Activated CD8-positive, alpha-beta memory T cell treated with anti-CD3 and anti-CD28 coated beads, Interleukin-2, amount 10 ng/mL, durations not matched to agents 7 days and 5 days (primary cell): ENCODE measurements at places on chromosomes 3 and 15.
A peak's percentile ranks its signal among the peaks of the same experiment; 100 is the strongest.

DNA sequence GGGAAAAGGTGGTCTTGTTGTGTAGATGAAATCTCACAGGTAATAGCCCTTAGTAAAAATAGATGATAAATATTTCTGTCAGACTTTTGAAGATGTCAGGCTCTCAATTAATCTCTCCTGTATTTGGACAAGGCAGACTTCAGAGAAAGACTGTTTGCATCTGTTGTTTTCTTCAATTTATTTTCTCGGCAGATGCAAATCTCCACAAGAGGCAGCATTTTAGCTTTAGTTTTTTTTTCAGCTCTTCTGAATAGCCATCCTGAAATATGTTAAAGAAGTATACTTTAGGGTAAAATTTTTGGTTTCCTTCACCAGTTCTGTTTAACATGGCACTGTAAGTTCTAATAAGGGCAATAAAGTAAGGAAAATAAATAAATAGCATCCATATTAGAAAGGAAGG lies 685.1 kb downstream of the SI start:
- no peak for DNase-seq

GRCh38 chr3:160154033-160154432 lies 71.2 kb upstream of the C3orf80 start:
- no peak for DNase-seq

GRCh38 chr3:153443961-153444360 lies 281.9 kb downstream of the RAP2B start:
- DNase-seq = no peak

- no peak for DNase-seq
Observed at GRCh38 chr3:83928391-83928790, 1030.4 kb upstream of the CADM2 start.

DNA sequence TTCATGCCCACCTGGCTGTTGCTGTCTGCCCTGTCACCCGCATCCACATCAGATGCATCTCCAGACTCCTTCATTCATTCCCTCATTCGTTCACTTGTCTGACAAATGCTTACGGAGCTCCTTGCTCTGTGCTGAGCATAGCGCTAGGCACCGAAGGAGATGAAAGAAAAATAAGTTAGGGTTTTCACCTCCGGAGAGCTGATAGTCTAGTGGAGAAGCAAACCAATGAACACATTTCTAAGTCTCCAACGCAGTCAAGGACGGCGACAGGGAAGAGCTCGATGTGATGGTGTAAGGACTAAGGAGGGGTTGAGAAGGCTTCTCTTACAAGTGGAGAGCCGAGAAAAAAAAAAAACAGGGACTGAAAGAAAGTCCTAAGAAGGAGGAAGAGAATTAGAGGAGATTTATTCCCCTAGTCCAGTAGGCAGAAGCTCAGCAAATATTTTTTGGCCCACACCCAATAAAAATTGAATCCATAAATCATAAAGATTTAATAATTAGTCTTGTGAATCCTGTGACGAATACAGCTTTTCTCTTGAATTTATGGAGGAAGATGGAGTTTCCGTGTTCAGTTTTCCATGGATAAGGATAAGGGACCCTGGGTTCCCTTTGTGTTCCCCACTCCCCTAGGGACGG lies 127.2 kb upstream of the DLG1 start:
- DNase-seq = no peak

DNA sequence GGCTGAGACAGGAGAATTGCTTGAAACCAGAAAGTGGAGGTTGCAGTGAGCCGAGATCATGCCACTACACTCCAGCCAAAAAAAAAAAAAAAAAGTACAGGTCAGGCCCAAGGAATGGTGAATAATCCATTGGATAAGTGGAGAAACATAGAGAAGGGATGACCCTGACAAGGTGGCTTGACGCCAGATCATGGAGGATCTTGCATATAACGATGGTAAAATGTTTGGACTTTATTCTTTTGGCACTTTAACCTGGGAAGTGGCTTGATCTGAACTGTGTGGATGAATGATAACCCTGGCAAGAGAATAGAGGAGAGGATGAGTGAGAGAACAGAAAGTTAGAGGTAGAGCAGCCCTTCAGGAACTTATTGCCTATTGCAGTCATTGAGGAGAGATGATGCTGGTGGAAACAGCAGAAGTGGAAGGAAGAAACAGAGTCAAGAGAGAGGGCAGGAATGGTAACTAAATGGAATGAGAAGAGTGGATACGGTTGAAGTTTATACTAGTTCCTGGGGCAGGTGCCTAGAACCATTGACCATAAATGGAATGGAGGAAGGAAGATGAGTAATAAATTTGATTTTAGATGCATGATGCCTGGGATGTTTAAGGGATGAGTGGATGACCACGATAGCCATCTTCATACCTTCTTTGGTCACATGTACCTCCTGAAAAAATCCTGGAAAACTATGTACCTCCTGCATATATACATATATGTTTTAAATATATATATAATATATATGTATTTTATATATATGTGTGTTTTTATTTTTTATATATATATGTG lies 57.8 kb downstream of the BLM start:
- DNase-seq = no peak

DNA sequence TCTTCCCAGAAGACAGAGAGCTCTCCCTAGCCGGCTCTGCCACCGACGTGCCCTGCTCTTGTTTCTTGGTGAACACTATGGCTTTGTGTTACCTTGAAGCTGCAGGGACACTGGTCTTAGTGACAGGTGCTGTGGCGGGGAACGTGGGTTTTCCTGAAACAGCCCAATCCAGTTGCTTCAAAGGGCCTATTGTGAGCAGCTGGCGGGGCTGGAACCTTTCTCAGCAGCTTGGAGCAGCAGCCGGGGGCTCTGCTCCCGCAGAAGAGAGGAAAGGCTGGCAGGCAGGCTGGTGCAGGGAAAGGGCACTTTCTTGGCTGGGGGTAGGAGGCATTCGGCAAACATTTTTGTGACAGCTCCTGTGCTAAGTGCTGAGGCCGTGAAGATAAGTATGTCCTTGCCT lies 12.8 kb downstream of the MYZAP start:
- no peak for DNase-seq

DNA sequence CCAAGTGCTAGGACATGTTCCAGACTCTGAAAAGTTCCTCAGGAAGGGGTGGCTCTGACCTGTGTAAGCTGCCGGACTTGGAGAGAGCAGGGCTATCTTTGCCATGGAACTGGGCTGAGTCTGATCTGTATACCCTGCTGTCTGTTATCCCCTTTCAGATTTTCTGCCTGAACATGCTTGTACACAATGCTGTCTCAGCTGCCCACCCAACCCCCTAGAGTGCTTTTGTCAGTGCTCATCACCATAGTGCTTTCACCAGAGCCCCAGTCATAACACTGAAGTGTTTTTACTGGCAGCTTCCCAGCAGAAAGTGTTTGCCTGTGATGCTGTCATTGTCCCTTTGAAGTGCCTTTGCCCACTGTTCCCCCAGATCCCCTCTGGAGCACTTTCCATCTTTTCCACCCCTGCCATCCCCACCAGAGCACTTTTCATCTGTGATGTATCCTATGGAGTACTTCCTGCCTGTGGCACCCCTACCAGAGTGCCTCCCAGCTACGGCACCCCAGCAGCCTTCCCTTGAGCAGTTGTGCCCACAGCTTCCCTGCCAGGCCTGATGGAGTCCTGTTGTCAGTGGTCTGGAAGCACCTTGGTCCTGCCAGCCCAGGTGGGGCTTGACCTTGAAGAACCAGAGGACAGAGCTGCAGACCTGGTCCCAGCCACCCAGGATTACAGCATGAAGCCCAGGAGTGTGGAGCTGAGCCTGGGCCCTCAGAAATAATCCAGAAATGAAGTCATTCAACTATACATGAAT lies 397.7 kb downstream of the DIPK2A start:
- no peak for DNase-seq

- no peak for DNase-seq
Observed at GRCh38 chr3:108292905-108293328, 3.4 kb upstream of the HHLA2 start.

DNA sequence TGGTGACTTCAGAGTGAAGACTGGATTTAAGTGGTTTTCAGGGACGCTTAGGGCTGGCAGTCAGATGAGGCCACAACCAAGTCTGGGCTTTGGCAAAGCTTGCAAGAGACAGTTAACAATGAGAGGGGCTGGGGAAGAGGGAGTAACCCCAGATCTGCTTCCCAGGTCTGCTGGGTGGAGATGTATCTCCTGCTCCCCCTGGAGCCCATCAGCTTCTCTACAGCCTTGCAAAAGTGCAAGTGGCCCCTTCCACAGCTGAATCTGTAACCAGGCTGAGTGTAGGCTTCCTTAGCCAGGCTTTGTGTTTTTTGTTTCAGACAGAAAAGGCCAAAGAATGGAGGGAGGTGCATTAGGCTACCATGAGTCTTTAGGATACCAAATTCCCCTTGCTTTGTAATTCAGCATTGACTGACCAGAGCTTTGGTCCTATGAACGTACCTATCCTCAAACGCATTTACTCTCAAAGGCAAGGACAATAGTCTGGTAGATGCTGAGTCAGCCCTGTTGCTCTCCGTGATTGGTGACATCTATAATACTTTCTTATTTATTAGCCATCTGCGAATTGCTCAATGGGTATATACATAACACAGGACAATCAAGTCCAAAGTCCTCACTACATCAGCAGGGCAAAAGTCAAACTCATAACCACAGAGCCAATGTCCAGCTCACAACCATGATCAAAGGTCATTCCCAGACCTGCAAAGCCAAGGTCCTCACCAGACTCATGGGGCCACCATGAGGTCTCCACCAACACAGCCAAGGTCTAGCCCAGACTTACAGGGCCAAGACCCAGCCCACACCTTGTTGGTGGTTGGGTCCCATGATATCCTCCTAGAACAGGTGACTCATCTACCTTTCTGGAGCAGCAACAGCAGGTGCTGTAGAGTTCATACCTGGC lies 17.1 kb downstream of the CCDC13 start:
- DNase-seq = peak; percentile 44

GRCh38 chr15:89143503-89144162 lies 55.4 kb downstream of the ABHD2 start:
- no peak for DNase-seq

GRCh38 chr3:197017003-197017402 lies 12.6 kb downstream of the MELTF start:
- DNase-seq = no peak

DNA sequence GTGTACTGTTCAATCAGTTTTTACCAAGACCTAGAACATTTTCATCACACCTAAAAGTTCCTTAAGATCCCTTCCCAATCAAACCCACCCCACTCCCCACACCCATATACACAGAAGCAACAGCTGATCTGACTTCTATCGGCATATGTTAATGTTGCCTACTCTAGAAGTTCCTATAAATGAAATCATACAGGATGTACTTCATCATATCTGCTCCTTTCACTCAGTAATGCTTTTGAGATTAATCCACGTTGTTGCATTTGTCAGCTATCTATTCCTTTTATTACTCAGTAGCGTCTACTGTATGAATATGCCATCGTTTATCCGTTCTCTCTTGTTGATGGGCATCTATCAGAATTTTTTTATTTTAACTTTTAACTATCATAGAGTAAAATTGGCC lies 14.3 kb upstream of the FILIP1L start:
- no peak for DNase-seq

DNA sequence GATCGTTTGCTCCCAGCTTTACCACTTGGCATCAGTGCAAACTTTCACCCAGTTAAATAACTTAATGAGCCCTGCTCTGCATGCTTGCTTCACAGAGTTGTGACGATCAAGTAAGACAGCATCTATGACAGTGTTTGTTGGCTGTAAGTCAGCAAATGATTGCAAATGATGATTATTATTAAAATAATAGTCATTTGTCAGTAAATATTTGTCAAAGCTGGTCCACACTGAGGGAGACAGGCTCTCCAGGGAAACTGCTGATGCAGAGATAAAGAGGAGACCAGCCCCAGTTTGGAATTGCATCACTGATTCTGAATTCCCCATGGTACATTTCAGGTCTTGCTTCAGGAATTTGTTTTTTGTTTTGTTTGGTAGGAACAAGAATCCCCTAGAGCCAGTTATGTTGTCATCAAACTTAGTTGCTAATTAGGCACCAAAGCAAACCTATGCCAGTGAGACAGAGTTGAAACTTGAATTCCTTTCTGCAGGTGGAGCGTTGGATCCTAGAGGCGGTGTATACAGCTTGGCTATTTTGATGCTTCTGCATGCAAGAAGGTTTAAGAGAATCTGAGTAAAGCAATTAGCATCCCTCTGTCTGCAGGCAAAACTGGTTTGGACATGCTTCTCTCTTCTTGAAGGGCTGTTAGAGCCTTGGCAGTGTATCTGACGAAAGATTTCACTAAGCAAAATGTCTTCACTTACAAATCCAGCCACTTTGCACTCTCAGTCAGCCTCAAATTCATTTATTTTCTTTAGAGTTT lies 338.6 kb upstream of the TPRG1 start:
- no peak for DNase-seq

DNA sequence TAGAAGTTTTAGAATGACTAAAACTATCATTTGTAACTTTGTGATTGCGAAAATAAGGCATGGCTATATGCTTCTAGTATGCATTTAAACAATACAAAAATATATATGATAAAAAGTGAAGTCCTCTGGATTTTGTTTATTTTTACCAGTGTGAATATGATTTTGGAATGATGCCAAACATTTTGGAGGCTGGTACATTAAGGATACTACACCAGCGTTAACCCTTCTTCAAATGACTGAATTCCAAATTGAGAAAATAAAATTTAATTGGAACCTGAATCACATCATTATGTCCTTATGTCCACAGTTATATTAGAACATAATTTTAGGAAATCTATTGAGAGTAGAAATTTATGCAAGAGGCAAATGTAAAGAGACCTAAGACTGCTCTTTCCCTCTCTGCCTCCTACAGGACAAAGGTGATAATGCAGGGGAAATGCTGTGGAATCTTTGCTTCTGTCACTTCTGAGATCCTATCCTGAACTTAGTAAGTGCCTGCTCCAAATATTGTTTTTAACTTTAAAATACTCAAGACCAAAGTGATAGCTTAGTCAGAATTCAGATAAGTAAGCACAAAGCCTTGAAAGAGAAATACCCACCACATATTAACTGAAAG lies 121.1 kb upstream of the NANOGP8 start:
- DNase-seq = no peak

GRCh38 chr15:38459480-38459879 lies 5.6 kb downstream of the FAM98B start:
- DNase-seq = no peak

- no peak for DNase-seq
Observed at GRCh38 chr3:191141728-191142127, 57.3 kb upstream of the OSTN start.

DNA sequence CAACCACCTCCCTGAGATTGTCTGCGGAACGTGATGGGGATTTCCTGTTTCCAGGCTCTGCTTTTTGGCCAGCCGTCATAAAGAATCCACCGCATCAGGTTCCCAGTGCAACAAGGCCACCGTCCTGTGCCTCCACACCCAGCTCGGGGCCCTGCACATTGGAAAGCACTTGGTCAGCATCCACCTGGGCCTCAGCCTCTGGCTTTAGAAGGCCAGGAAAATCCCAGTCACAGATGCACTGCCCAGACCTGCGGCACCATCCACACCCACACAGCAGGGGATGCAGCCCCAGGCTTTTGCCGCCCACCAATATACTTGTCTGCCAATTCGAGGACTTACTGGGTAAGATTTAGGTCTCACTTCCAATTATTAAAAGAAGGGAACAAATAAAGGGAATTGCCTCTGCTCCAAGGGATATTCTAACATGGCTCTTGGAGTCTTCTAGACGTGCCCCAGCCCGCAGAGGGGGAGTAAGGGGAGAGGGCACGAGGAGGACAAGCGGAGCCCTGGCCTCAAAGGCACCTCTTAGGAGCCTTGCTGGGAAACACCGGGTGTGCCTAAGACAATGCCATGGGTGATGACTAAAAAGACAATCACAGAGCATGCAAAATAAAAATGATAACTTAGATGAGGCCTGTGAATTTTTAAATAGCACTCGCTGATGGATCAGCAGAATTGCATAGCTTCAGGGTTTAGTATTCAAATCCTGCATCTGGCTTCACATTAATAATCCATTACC lies 169.2 kb downstream of the FOXP1 start:
- no peak for DNase-seq

- DNase-seq = no peak
Observed at GRCh38 chr15:48871542-48871941, 6.4 kb upstream of the EID1 start.
